ENCODE measurements at places on chromosomes 12 and 14. TPM values are rescaled to one million over a fixed set of nuclear protein-coding genes. Genes with fewer than 3 reads are reported as not detected.

DNA sequence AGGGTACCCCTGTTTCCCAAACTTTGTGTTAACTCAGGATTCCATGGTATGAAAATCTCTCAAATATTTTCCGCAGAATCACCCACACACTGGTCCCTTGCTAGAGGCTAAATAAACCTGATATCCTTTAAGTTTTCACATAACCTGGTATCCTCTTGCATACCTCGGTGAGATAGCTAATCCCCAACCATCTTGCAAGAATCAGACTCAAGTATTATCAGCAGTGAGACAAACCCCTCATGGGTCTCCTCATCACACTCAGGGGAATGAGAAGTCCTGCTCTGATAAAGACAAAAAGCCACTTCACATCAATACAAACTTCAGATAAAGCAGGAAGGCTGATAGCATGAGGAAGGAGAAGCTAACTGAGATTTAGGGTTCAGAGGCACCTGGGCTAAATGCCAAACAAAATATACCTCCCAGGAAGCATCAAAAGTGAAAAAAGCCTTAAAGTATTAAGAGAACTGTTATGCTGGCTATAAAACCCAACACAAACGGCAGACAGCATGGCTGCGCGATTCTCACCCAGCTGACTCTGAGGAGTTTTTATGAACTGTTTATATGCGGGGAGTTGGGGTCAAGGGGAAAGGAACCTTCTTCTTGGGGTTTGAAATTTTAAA, 96.5 kb downstream of the FOXN3 start:
- no peak overlapping the region for H3K4me3 ChIP-seq
- peaks cover 13% of the 10 kb centered on the region for H3K36me3 ChIP-seq
- H3K27ac ChIP-seq: no peak overlapping the region
- peaks cover 16% of the 10 kb centered on the region for H3K27me3 ChIP-seq

Gene CABP1
- 0.49 TPM for total RNA-seq

GRCh38 chr12:76542908-76543307, 16.7 kb downstream of the OSBPL8 start:
- no peak overlapping the region for H3K27ac ChIP-seq
- no peak for DNase-seq
- H3K27me3 ChIP-seq: no peaks in the 10 kb centered on the region
- no peak overlapping the region for H3K4me3 ChIP-seq
- no peaks in the 10 kb centered on the region for H3K36me3 ChIP-seq
- H3K4me1 ChIP-seq: peaks cover 19% of the 10 kb centered on the region

DNA sequence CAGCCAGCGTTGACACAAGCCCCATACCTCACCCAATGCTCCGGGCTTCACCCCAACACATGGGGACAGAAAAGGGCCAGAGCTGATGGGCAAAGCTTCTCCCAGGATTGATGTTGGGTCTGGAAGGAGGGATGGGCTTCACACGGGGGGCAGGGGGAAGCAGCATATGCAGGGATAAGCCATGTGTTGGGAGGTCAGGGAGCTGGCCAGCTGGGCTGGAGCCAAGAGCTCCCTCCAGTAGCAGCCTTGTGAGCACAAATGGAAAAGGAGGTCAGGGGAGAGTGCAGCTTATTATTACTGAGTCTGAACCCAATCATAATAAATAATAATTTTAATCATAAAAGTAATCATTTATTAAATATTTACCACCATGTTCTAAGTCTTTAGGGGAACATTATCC, 9.3 kb downstream of the PLEKHD1 start:
- H3K4me3 ChIP-seq: no peak overlapping the region
- peaks cover 14% of the 10 kb centered on the region for H3K27me3 ChIP-seq
- no peaks in the 10 kb centered on the region for H3K36me3 ChIP-seq
- no peak overlapping the region for H3K27ac ChIP-seq
- no peak for DNase-seq
- H3K4me1 ChIP-seq: no peaks in the 10 kb centered on the region

Gene IQSEC3
- 2.5 TPM for total RNA-seq

GRCh38 chr12:106487664-106488063, 95.1 kb upstream of the RFX4 start:
- H3K27ac ChIP-seq: no peak overlapping the region
- H3K4me1 ChIP-seq: peaks cover 23% of the 10 kb centered on the region
- no peak for DNase-seq
- no peak overlapping the region for H3K4me3 ChIP-seq

DNA sequence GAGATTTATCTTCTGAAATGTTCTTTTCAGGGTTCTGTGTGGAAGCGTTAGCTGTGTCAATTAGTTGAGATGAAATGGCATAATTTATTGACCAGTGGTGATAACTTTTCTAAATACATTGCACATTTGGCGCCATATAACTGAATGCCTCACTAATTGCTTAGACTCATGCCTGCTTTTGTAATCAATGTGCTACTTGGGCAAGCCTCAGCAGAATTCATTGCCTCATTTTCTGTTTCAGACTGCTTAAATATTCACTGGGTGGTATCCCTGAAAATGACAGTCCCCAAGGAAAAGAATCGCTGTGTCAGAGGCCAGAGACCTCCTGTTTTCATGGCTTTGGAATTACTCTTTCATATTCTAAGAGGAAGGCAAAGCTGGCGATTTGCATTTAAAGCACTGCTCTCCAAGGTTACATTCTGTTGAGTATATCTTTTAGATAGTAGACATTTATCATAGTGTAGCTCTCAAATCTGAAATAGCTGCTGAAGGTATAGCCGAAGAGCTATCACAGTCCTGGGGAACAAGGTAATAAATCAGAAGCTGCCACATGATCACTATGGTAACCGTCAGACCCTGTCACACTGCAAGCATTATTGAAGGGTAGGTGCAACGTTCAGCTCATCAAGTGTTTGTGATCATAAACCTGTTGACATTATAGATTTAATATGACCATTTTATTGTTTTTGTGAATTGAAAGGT, 297.3 kb upstream of the E2F7 start:
- H3K36me3 ChIP-seq: no peaks in the 10 kb centered on the region
- DNase-seq: no peak
- H3K27ac ChIP-seq: no peak overlapping the region
- no peak overlapping the region for H3K4me3 ChIP-seq
- peaks cover 28% of the 10 kb centered on the region for H3K4me1 ChIP-seq

- DNase-seq: peak; percentile 8
- H3K36me3 ChIP-seq: no peaks in the 10 kb centered on the region
- H3K27me3 ChIP-seq: peaks cover 23% of the 10 kb centered on the region
- H3K4me1 ChIP-seq: peaks cover 7% of the 10 kb centered on the region
- no peak overlapping the region for H3K27ac ChIP-seq
- H3K4me3 ChIP-seq: no peak overlapping the region
Observed at GRCh38 chr12:4215229-4216186, 58.1 kb upstream of the CCND2 start.

GRCh38 chr12:48247181-48247966, 44.3 kb upstream of the OR10AD1 start:
- H3K4me1 ChIP-seq: no peaks in the 10 kb centered on the region
- H3K36me3 ChIP-seq: no peaks in the 10 kb centered on the region
- no peak overlapping the region for H3K27ac ChIP-seq
- no peak for DNase-seq
- no peak overlapping the region for H3K4me3 ChIP-seq

DNA sequence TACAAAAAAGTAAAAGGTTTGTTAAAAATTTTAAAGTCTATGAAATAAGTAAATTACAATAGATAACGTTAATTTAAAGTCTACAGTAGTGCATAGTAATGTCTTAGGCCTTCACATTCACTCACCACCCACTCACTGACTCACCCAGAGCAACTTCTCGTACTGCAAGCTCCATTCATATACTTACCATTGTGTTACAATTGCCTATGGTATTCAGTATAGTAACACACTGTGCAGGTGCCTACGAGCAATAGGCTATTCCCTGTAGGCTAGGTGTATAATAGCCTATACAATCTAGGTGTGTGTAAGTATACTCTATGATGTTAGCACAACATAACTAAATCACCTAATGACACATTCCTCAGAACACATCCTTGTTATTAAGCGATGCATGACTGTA, 435.3 kb upstream of the TMTC1 start:
- no peaks in the 10 kb centered on the region for H3K27me3 ChIP-seq
- H3K27ac ChIP-seq: no peak overlapping the region
- no peaks in the 10 kb centered on the region for H3K4me1 ChIP-seq
- H3K36me3 ChIP-seq: peaks cover 1% of the 10 kb centered on the region
- H3K4me3 ChIP-seq: no peak overlapping the region

DNA sequence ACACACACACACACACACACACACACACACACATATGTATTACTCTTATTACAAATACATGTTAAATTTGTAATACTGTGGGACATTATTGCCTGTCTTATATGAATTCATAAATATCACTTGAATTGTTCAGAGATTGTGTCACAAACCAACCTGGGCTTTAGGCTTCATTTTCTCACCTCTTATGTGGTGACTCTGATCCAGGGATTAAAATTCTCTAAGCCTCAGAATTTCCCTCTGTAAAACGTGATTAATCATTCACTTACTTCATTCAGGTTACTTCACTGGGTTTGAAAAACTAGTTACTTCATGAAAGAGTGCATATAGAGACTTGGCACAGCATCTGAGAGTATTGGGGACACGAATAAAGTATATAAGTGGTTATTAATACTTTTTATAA, 240.3 kb upstream of the PDZRN4 start:
- H3K4me1 ChIP-seq: peaks cover 3% of the 10 kb centered on the region
- H3K36me3 ChIP-seq: no peaks in the 10 kb centered on the region
- H3K27me3 ChIP-seq: no peaks in the 10 kb centered on the region
- no peak overlapping the region for H3K27ac ChIP-seq
- DNase-seq: no peak

Gene ARMH4
- total RNA-seq: 31.5 TPM

DNA sequence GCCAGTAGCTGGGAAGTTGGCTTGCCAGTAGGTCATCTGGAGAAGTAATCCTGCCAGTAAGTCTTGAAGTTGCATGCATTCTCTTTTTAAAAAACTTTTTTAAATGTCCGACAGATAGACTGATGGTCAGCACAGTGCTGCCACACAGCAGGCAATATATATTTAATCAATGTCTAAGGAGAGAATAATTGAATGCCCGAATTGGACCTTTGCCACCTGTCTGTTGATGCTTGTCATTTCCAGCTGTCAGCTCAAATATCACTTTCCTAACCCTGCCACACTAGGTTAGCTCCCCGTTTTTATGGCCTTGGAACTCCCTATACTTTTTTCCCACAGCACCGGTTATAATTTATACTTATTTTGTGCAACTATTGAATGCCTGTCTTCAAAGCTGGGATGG, 2.1 kb upstream of the SLC15A4 start:
- H3K27me3 ChIP-seq: no peaks in the 10 kb centered on the region
- peak overlapping the region; percentile 19 for H3K4me3 ChIP-seq
- H3K4me1 ChIP-seq: peaks cover 14% of the 10 kb centered on the region
- H3K36me3 ChIP-seq: peaks cover 13% of the 10 kb centered on the region

GRCh38 chr14:93648440-93649168, 139.7 kb downstream of the PRIMA1 start:
- H3K27ac ChIP-seq: no peak overlapping the region
- no peak for DNase-seq
- H3K4me3 ChIP-seq: no peak overlapping the region

Gene HOXC12
- not detected for total RNA-seq

DNA sequence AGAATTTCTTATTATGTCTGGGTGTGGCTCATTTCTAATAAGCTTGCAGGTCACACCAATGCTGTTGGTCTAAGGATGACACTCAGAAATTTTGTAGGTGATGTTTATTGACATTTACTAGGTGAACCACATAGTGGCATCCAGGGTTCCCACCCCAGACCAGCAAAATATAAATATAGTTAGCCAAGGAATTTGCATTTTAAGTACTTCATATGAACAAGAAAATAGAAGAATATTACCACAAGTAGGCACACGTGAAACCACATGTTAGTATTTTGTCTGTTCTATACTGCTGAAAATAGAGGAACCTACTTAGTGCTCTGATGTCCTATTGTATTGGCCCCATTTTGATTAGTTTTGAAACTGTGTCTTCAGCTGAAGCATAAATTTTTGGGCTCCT, 71.1 kb downstream of the USP15 start:
- H3K36me3 ChIP-seq: peaks cover 2% of the 10 kb centered on the region
- no peaks in the 10 kb centered on the region for H3K27me3 ChIP-seq
- no peak for DNase-seq
- H3K4me1 ChIP-seq: no peaks in the 10 kb centered on the region

DNA sequence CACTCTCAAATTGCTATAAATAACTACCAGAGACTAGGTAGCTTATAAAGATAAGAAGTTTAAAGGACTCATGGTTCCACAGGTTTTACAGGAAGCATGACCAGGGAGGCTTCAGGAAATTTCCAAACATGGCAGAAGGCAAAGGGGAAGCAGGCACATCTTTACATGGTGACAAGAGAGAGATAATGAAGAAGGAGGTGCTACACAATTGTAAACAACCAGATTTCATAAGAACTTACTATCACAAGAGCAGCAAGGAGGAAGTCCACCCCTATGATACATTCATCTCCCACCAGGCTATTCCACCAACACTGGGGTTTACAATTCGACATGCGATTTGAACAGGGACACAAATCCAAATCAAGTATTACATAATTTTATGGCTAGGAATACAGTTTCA, 257.7 kb downstream of the BTG1 start:
- H3K4me3 ChIP-seq: no peak overlapping the region
- peaks cover 26% of the 10 kb centered on the region for H3K4me1 ChIP-seq
- H3K36me3 ChIP-seq: no peaks in the 10 kb centered on the region
- no peak for DNase-seq
- H3K27me3 ChIP-seq: no peaks in the 10 kb centered on the region

DNA sequence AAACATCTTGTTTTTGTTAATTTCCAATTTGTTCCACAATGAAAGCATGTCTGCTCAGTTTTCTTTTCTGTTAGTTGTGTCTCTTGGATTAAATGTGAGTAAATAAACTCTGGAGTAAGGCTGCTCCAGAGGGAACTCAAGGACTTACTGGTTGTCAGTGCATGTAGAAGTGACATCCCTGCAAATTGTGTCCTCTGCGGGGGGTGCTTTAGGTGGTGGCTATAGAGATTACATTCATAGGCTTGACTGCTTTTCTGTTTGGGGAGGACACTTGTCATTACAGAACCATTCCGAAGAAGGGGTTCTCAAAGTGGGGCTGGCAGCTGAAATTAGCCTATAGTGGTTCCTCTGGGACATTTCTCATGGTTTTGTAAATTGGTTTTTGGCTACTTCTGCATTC, 8.8 kb downstream of the TMTC2 start:
- H3K27ac ChIP-seq: no peak overlapping the region
- H3K4me3 ChIP-seq: no peak overlapping the region
- no peak for DNase-seq
- no peaks in the 10 kb centered on the region for H3K27me3 ChIP-seq

Gene KLRF1
- not detected for total RNA-seq

Gene FOXG1
- 1.2 TPM for total RNA-seq

DNA sequence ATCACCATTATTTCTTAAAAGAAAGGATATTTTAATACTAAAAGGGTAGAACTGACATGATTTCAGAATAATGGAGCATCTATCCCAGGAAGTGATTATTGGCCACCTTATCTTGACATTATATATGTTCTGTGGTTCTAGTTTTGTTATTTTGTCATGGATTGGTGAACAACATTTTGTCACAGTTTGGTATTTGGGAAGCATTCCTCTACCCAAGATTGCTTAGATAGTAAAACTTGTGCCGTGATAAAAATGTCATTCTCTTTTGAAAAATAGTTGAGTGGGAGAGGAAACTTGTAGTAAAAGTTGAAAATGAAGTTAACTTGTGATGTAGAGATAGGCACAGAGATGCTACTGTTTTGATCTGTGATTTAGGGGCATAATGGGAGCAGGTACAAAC, 65.7 kb downstream of the TMX1 start:
- no peak for DNase-seq
- H3K27ac ChIP-seq: no peak overlapping the region
- peaks cover 16% of the 10 kb centered on the region for H3K4me1 ChIP-seq
- H3K4me3 ChIP-seq: no peak overlapping the region

Gene IFNG-AS1
- total RNA-seq: not detected

Gene COPS7A
- total RNA-seq: 42.6 TPM

- H3K4me1 ChIP-seq: peaks cover 11% of the 10 kb centered on the region
- no peaks in the 10 kb centered on the region for H3K36me3 ChIP-seq
Observed at GRCh38 chr14:65237941-65238340, 135.6 kb upstream of the MAX start.

Gene PLEKHD1
- total RNA-seq: 2.0 TPM

Measured in progenitor cell of endocrine pancreas (in vitro differentiated cells).